ENCODE measurements at places on chromosomes 2 and 18.

GRCh38 chr2:206701952-206702605 lies 16.1 kb downstream of the DYTN start:
- DNase-seq = no peak

- DNase-seq = no peak
Measured at GRCh38 chr2:158783923-158784322, 11.2 kb upstream of the DAPL1 start.

DNA sequence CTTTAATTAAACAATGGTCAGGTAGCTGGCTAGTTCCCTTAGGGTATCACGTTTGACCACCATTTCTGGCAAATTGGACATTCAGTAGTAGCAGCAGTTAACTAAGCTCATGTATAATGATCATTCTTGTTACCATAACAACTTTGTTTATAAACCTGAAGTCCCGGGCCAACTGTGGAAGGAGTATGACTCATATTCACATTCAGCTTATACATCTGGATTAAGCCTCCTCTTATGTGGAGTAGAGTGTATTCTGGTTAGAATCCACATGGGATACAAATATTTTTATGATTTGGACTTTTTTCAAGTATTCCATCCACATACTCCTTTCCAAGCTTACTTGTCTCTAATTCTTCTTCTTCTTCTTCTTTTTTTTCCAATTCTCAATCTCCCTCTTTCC lies 70.3 kb upstream of the ZSWIM2 start:
- DNase-seq = no peak

DNA sequence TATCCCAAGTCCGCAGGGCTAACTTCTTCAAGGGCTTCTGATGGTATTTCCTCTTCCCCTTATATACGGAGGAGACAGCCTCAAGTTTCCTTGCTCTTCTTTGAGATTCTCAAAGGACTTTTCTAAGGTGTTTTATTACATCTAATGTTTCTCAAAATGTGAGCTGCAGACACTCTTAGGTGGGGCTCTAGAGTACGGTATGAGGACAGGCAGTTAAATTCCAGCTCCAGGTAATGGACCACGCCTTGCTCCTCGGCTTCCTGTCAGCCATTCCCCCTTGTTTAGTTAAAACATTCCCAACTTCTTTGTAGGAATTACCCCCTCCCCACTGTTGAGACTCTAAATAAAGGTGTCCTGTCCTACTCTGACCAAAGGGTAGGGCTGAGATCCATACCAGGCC lies 131.9 kb downstream of the IRS1 start:
- no peak for DNase-seq

DNA sequence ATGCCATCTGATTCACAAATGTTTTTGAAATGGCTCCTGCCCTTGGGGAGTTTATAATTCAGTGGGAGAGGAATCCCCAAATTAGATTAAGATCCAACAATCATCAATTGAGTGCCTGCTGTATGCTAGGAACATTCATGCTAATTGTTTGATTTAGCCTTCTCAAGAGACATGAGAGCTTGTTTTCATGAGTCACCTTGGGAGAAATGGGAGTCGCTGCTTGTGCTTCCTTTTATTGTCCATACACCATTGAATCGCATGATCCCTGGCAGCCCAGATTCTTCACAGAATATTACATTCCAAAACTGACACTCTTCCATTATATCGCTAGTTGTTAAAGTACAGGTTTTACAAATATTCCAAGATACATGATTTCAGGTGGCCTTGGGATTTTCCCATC lies 106.0 kb upstream of the MAP3K20 start:
- no peak for DNase-seq

DNA sequence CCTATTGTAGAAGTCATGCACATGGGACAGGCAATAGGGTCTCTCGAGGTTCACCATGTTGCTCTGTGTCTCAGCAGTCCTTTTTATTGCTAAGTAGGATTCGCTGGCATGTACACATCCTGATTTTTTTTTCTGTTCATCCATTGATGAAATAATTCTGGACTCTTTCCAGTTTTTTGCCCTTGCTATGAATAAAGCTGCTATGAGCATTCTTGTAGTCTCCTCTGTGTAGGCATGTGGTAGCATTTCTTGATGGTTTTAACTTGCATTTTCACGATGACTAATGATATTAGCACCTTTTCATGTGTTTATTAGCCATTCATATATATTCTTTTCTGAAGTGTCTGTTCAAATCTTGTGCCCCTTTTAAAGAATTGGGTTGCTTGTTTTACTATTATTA lies 65.8 kb upstream of the EDAR start:
- no peak for DNase-seq

GRCh38 chr18:457140-457519 lies 43.4 kb downstream of the COLEC12 start:
- no peak for DNase-seq

DNA sequence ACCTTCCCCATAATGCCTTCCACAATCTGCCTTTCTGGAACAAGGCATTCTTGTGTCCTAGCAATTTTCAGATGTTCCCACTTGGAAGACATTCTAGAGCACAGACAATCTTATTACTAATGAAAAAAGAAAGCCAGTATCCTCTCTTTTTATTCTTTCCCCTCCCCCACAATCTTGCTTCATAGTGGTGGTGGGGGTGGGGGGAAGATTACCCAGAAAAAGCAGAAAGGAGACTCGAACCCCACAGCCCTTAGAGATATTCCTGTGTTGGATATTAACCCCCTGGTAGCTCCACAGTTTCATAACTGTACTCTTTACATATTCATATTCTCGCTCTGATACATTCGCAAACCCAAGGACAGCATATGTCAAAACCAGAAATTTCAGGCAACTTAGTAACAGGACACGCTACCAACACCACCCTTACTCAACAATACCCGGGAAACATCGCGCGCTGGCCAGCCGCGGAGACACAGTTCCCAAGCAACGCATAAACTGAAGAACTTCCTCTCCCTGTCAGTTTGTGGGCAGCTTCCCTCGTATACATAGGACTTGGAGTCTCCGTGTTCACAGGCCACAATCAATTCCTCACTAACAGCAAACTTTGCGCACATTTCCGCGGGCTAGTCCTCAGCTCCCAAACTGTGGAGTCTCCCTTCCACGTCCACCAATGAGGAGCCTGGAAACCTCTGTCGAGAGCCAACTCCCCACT lies 793 bp downstream of the NR4A2 start:
- DNase-seq = no peak

GRCh38 chr2:117714745-117715417 lies 99.6 kb upstream of the DDX18 start:
- no peak for DNase-seq

- DNase-seq = no peak
Measured at GRCh38 chr2:127627740-127628571, 18.0 kb upstream of the GPR17 start.

- DNase-seq = no peak
Measured at GRCh38 chr2:203018181-203018580, 3.5 kb downstream of the NBEAL1 start.

DNA sequence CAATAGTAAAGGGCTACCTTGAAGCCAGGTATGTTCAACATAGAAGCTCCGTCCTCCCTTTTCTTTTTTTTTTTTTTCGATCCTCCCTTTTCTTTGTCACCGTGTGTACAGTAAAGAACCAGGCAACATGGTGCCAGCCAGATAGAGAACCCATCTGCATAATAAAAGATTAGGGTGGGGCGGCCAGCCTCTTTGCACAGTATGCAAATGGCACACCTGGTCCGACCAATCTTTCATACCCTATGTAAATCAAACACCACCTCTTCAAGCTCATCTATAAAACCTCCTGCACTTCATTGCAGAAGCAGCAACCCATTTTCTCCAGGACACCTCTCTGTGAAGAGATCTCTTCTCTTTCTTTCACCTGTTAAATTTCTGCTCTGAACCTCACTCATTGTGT lies 7.3 kb upstream of the WDR33 start:
- no peak for DNase-seq

DNA sequence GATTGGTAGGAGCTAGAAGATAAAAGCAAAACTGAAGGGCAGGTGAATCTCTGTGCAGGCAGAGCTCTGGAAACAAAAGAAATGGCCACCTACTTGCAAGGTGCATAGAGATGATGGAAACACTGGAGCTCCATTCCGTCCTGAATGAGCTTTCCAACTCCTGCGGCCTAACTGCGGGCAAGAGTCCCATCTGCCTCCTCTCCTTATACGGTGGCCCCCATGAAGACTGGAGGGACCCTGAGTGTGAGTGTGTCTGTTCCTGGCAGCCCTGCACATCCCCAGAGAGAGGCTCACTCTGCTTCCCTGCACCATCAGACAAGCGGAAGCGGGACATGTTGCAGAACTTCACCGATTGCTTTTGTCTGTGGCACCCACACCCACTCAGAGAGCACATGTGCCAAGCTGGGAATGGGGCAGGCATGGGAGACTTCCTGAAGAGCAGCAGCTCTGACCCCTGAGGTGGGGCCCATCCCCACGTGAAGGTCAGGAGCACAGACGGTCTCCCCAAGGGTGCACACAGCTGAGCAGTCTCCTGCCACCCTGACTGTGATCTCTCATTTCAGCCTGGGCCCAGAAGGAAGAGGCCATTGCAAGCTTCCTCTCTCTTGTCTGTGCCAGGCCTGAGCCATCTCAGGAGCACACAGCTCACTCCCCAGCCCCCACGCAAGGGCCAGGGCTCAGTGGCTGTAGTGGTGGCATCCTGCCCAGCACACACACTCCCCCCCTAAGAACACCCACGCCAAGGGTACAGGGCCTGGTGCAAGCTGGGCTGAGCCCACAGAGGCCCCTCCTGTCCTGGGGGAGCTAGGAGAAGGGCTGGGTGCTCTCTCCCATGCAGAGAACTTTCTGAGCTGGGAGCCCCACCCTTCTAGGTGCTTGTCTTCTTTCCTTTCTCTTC lies 75.3 kb downstream of the STPG4 start:
- no peak for DNase-seq

- DNase-seq = no peak
Measured at GRCh38 chr2:227848146-227848545, 23.3 kb upstream of the DAW1 start.

GRCh38 chr2:161004379-161004778 lies 155.8 kb upstream of the TANK start:
- DNase-seq = no peak

GRCh38 chr2:207291625-207292252 lies 126.0 kb upstream of the KLF7 start:
- no peak for DNase-seq

DNA sequence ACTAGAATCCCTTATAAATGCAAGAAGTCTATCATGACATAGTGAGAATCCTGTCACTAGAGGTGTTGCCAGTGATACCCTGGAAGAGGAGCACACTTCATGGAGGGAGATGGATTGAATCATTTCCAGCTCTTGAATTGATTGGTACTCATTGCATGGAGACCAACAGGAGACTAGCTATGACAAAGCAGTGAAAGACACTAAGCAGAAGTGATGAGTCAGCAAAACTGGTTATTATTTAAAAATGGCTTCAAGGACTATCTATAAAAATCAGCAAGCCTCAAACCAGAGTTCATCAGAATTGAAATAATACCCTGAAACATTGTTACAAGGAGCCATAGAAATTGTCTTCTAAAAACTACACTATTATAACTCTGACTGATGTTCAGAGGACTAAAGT lies 200.3 kb downstream of the PDE11A start:
- DNase-seq = no peak

DNA sequence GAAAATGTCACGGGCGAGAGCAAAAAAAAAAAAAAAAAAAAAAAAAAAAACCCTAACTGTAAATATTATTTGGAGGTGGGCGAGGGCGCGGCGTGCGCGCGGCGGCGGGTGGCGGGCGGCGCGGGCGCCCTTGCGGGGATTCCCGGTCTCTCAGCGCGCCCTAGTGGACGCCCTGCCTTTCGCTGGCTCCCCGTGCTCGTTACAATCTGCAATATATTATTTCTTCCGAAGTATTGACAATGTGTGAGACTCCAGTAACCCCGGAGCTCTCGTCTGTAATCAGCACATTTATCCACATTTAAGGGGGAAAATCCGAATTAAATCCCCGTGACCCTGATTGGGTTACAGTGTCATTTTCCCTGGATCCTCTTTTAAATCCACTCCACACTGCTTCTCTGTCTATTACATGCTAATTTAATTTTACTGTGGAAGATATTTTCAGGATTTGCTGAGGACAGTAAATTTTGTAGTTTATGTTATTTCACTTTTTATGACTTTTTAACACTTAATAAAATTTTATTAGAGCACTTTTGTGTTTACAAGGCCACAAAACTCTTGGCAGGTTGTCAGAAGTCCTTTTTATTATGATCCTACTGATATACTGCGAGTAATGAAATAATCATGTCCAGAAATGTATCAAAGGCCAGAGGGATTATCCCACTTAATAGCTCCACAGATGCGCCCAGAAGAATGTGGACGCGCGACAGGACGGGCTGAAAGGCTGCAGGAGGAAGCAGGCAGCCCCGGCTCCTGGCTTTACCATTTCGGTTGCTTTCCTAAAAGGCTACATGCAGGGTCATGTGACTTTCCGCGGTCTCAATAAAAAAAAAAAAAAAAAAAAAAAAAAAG lies 369.1 kb downstream of the MTX2 start:
- no peak for DNase-seq

GRCh38 chr2:74749432-74749831 lies 84.5 kb upstream of the HK2 start:
- DNase-seq = no peak

DNA sequence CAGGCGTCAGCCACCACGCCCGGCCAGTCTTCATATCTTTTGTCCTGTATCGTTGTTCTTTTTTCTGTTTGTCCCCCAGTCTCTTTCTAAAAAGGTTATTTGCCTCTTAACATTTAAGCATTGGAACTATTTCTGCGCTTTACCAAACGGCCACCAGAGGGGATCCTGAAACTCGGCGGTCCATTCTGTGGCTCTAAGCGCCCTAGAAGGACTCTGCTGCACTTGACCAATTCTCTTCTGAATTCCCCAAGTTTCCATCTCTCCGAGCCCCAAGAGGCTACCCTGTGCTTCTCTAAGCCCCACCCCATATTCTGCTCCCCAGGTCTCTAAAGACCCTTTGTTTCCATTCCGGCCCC lies 33.1 kb upstream of the REG3G start:
- no peak for DNase-seq

DNA sequence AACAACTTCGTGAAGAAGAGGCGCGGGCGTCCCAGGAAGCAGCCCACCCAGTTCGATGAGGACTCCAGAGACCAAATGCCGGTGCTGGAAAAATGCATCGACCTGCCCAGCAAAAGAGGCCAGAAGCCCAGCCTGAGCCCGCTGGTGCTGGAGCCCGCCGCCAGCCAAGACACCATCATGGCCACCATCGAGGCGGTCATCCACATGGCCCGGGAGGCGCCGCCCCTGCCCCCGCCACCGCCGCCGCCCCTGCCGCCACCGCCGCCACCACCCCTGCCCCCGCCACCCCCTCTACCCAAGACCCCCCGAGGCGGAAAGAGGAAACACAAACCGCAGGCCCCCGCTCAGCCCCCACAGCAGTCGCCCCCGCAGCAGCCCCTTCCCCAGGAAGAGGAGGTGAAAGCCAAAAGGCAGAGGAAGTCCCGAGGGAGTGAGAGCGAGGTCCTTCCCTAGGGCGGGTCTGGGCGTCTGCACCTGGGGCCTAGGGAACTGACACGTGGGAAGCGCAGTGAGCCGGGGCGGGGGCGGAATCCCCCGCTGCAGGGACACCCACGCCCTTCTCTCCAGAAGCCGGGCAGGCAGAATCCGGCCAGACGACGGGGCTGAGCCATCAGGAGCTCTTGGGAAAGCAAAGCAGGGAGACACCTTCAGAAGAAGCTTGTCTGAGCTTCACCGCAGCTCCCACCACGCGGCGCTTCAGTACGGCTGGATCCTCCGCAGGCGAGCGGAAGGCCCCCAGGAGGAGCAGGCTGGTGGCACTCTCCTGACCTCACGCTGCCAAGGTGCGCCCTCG lies 382.8 kb downstream of the SETBP1 start:
- no peak for DNase-seq
